ENCODE measurements at places on chromosomes 5 and 9.

- DNase-seq = no peak
Observed at GRCh38 chr5:56025151-56025885, 30.6 kb upstream of the IL6ST start.

GRCh38 chr5:150122158-150122510, 33.5 kb downstream of the PDGFRB start:
- peak; percentile 12 for DNase-seq

GRCh38 chr9:121688146-121688680, 36.8 kb downstream of the DAB2IP start:
- DNase-seq = no peak

DNA sequence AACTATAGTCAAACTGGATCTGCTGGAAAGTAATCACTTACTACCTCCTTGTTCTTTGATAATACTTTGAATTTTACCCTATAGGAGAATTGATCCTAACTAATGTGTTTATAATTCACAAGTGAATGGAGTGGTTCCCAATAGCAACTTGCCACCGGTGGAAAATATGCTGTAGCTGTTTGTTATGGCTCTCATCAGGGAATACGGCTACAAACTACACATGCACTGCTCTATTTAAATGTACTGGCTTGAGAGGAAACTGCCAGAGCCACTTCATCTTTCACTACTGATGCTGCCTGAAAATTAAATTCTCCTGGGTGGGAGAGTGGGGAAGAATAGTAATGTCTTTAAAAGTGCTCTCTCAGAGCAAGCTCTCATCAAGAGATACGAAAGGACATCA, 448.5 kb upstream of the GRAMD2B start:
- DNase-seq = no peak

DNA sequence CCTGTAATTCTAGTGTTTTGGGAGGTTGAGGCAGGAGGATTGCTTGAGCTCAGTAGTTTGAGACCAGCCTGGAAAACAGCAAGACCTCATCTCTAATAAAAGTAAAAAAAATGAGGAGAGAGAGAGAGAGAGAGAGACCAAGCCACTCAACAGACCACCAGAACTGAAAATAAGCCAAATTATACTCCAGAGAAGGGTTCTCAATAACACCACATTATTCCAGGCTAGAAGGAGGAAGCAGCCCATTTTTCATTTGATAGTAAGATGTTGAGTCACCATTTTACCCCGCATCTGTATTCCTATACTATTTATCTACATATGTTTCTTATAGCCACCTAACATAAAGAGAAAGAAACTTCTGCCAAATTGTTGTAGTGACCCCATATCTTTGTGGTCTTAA, 134.8 kb downstream of the PCSK5 start:
- no peak for DNase-seq

GRCh38 chr9:124257844-124258606, at the start of gene NEK6:
NEK6 (plus strand) TSS chr9:124257949; CDS start chr9:124301965, 44,016 bp downstream.
- DNase-seq = no peak

GRCh38 chr5:89613222-89613956, 730.4 kb upstream of the MEF2C start:
- DNase-seq = no peak

GRCh38 chr5:145520335-145520734, 314.8 kb downstream of the PRELID2 start:
- DNase-seq = no peak

DNA sequence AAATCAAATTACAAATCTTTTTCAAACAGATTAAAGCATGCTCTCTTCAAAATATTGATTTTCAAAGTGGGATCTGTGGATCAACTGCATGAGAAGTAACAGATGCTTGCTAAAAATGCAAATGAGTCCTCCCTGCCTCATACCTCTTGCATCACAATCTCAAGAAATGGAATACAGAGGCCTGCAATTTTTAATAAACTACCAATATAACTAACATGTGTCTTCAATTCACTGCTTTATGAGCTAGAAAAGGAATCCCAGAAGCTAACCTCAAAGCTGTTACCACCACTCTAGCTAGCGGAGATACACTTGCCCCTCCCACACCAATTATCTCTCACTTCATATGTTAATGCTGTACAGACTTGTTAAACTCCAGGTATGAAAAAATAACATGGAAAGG, 9.6 kb downstream of the OR13C5 start:
- no peak for DNase-seq

GRCh38 chr9:110148384-110148783, 59.6 kb downstream of the C9orf152 start:
- peak; percentile 63 for DNase-seq

GRCh38 chr5:149664666-149665415, 65.3 kb upstream of the PPARGC1B start:
- DNase-seq = no peak

DNA sequence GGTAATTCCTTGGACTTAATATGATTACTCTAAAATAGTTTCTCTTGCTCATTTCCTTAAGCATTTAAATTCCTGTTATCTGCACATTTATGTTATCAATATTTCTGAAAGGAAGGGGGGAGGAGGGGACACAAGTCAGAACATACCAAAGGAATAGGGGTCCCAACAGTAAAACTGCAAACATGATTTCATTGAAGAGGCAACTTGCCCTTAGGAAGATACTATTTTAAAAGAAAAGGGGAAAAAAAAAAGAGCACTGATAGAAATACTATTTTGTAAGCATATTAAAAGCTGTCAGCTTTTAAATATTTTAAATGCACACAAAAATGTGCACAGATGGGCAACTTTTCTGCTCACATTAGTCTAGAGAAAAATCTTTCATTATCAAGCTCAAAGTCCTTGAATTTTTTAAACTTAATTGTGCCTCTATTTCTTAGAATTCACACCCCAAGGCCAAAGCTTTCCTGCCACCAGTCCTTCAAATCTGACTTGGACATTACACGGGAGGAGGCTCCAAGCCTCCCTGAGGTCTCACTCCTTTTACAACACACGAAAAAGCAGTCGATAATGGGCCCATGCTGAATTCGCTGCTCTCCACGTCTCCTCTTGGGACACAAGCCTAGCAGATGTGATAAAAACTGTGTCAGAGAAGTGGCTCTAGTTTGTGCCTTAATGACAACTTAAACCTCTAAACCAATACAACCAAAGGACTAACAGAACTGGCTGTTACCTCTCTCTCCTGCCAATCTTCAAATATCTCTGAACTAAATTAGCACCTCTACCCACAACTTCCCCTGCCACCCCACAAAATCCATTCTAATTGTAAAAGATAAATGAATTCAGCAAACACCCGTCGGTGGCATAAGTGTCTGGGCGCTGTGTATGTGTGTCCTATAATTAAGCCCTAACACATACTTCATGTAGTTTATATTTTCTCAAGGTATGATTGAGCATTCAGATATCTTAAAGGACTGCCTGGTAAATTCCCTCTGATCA, 154.3 kb downstream of the DENND1A start:
- DNase-seq = no peak

GRCh38 chr5:66436721-66437120, 159.5 kb upstream of the MAST4 start:
- DNase-seq = no peak

DNA sequence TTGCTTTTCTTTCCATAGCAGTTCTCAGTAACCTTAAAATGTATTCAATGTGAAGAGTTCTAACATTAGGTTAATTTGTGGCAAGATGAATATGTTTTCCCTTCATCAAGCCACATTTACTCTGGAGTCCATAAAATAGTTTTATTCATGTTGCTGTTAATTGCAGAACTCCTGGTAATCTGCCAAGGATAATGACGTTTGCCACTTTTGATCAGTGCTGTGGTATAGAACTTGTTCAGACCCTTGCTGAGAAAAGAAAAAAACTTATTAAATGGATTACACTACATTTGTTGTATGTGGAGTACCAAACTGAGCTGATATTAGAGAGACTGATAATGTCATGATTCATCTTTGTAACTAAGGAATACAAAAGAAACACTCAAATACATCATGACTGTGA, 212.4 kb upstream of the DMAC1 start:
- DNase-seq = no peak

GRCh38 chr5:140443-140829, 48.5 kb downstream of the PLEKHG4B start:
- DNase-seq = no peak

DNA sequence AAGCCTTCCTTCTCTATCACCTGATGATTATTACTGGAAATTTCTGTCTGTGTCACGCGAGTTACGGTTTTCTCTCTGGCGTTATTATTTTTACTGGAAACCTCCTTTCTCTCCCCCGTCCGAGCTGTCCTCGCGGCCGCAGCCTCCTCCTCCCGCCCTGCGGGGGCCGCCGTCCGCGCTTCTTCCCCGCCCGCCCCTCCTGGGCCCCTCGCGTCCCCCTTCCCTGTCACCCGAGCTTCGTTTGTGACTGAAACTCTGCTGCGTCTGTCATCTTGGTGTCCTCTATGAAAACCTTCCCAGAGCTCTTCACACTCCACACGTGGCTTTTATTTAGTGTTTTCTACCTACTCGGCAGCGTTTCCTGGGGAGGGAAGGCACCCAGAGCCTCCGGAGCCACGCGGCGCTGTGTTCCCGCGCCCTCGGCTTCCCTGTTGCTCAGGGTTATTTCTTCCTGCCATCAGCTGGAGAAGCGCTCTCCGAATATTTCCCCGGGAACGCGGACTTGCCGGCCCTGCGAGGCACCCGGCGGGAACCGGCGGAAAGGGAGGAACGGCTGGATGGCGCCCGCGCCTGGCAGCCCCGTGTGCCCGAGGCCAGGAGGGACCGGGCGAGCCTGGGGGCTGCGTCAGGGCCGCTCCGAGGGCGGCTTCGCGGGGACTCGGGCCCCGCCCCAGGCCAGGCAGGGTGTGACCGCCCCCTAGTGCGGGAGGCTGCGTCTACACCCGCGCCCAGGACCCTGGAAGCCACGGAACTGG, 33.9 kb downstream of the TRIP13 start:
- peak; percentile 27 for DNase-seq

- no peak for DNase-seq
Observed at GRCh38 chr9:126612326-126612812, 1.4 kb upstream of the LMX1B start.

GRCh38 chr5:153919161-153919560, 119.5 kb downstream of the FAM114A2 start:
- DNase-seq = no peak

- no peak for DNase-seq
Observed at GRCh38 chr9:133059623-133060022, 2.2 kb upstream of the CEL start.

- no peak for DNase-seq
Observed at GRCh38 chr5:124630767-124631704, 115.4 kb downstream of the ZNF608 start.

- DNase-seq = peak; percentile 11
Observed at GRCh38 chr9:114098021-114098935, 814 bp downstream of the KIF12 start.

- no peak for DNase-seq
Observed at GRCh38 chr5:11494340-11494739, 409.9 kb downstream of the CTNND2 start.

- DNase-seq = no peak
Observed at GRCh38 chr5:174108745-174109144, 63.2 kb downstream of the NSG2 start.

DNA sequence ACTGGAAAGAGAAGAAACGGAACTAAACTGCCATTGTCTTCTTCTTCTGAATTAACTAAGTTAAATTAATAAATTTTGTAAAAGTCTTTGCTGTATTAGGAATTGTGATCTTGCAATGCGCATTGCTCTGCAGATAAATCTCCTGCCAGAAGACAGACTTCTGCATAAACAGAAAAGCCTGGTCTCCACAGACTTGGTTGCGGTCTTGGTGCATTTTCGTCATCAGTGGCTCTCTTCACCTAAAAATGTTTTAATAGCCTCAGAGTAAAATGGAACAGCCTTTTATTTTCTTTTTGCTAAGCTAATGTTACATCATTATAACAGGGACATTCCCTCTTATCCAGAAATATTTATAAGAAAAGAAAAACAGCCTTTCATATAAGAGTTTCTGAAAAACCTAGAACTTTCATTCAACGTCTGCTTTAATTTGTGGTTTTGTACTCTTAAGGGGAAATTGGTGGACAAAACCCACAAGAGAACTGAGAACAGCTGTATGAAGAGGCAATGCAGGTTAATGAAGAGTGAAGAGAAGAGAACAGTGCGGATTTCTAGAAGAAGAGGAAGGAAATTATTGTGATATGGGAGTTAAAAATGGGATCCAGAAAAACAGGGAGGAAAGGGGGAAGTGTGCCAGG, 10.1 kb downstream of the IFNA5 start:
- DNase-seq = no peak

GRCh38 chr5:93874080-93874479, 132.7 kb upstream of the POU5F2 start:
- DNase-seq = no peak

- no peak for DNase-seq
Observed at GRCh38 chr9:79695531-79696175, 123.9 kb downstream of the TLE4 start.

GRCh38 chr5:136698970-136699369, 333.6 kb upstream of the TRPC7 start:
- DNase-seq = no peak

GRCh38 chr9:131235480-131235851, 40.8 kb downstream of the FAM78A start:
- DNase-seq = no peak

DNA sequence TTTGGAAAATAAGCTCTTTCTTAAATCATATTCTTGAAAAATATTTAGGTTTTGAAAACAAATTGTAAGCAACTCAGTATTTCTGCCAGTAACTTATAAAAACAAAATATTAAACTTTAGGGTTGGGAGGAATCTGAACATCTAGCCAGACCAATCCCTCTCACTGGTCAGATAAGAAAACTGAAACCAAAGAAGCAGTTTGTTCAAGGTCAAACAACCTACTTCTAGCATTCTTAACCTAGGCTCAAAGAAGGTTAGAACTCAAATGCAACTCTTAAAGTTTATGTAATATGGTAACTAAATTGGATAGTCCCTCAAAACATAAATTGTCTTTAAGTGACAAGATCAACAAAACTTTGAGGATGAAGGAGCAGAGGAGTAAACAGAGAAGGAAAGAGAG, 374.9 kb upstream of the TNC start:
- no peak for DNase-seq

- no peak for DNase-seq
Observed at GRCh38 chr5:107704681-107705401, 34.1 kb upstream of the EFNA5 start.

DNA sequence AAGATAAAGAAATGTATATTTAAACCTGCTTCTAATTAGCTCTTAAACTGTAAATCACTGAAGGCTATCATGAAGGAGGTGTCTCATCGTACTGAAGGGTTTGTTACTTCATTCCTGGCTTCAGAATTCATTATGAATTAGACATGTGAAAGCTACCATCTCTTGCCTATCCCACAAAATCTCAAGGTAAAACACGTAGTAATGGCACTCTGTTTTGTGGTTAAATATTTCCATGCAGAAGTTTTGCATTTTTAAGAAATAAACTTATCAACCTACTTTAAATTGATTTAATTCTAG, 490.7 kb upstream of the NUDT12 start:
- no peak for DNase-seq

DNA sequence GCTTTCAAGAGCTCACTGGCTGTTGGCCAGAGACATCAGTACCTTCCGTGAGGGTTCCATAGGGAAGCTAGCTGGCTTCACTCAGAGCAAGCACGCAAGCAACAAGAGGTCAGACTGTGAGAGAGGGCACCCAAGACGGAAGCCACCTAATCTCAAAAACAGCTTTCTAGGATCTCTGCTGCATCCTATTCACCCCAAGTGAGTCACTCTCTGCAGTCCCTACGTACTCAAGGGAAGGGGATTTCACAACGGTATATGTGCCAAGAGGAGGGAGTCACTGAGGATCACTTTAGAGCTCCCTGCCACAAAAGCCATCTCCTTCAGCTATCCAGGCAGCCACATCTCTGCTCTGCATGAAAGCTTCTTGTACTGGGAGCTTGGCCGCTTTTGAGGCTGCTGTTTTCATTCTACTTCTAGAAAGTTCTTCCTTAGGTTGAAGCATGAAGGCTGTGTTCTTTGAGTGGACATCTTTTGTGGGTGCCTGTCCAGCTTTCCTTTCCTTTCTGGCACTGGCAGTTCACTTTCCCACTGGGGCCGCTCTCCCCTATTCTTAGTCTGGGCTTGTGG, 249.5 kb downstream of the MAN2A1 start:
- DNase-seq = no peak

Measured in stimulated activated CD4-positive, alpha-beta T cell treated with anti-CD3 and anti-CD28 coated beads, TNF-alpha, amount 100 ng/mL, for 24 hours (primary cell).